ENCODE measurements at places on chromosomes 5 and 9.
A peak's percentile ranks its signal among the peaks of the same experiment; 100 is the strongest.

GRCh38 chr9:16062542-16063240 is 509.8 kb downstream of the CCDC171 start:
- DNase-seq: peak; percentile 47

DNA sequence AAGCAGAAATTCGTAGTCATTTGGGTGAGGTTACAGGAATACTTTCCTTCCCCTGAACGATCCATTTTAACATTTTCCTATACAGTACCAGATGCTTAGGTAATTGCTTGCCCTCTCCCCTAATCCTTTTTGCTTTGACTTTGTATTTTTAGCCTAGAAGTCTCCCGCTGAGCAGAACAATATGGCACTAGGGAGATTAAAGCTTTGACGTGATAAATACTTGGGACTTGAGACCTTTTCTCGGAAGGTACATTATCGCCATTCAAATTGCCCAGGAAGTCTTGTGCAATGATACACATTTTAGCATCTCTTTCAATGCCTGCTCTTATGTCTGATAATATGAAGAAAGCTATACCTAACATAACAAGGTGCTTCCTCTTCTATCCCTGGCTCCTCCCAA is 22.9 kb upstream of the SPATA31C2 start:
- no peak for DNase-seq

DNA sequence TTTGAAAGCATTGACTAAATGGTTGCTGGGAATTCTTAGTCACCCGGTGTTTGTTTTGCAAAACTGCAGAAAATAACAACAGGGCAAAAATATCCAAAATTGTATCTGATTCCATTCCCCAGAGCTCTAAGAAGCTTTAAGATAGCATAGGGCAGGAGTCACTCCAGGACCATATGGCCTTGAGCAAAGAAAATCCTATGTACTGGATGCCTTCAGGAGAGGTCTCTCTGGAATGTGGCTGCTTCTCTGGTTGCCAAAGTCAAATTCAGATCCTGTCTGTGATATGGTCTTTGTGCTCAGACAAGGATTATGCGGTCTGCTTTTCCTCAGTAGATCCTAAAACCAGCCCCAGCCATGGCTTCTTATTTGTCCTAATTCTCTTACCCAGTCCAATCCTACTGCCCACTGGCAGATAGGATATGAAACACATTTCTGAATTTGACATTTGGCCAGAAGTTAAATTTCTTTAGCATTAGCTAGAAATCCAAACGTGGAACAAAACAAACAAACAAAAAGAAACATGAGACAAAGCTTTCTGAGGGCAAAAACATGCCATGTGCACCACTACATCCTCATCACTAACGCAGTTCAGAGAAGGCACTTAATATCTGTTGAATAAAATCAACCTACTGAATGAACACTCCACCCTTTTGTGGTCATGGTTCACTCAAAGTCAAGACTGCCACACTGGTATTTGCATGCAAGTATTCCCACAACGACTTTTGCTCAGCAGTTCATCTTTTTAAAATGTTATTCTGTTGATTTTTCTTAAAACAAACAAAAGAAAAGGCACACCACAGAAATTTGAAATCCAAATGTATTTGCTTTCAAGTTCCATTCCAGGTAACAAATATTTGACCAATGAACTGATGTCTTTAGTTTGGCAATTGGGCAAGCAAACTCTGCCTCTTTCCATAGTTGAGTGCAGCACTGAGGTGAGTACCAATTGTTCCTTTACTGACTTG is 165.7 kb downstream of the TRPM6 start:
- no peak for DNase-seq

- DNase-seq: no peak
Observed at GRCh38 chr5:1001406-1002270, 7.0 kb upstream of the NKD2 start.

GRCh38 chr9:70477907-70478480 is 63.5 kb upstream of the KLF9 start:
- no peak for DNase-seq

GRCh38 chr5:90807496-90807895 is 248.9 kb downstream of the ADGRV1 start:
- no peak for DNase-seq

DNA sequence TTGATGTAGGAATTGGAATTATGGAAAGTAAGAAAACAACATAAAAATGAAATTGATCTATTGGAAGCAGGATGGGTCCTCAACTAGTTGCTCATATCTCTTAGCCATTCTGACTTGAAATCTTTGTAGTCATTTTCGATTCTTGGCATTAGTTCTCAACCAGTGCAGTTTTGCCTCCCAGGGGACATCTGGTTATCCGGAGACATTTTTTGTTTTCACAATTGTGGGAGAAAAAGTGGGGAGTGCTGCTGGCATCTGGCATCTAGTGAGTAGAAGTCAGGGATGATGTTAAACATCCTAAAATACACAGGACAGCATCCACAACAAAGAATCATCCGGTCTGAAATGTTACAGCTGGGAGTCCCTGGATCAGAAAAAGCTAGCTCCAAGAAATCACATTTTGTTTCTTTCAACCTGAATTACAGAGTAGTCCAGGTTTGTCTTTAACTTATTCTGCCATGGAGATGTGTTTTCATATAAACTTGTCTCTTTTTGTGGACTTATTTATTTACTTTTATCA is 74.9 kb downstream of the FBXL7 start:
- peak; percentile 18 for DNase-seq

- no peak for DNase-seq
Observed at GRCh38 chr9:69571032-69571431, 101.1 kb downstream of the APBA1 start.

DNA sequence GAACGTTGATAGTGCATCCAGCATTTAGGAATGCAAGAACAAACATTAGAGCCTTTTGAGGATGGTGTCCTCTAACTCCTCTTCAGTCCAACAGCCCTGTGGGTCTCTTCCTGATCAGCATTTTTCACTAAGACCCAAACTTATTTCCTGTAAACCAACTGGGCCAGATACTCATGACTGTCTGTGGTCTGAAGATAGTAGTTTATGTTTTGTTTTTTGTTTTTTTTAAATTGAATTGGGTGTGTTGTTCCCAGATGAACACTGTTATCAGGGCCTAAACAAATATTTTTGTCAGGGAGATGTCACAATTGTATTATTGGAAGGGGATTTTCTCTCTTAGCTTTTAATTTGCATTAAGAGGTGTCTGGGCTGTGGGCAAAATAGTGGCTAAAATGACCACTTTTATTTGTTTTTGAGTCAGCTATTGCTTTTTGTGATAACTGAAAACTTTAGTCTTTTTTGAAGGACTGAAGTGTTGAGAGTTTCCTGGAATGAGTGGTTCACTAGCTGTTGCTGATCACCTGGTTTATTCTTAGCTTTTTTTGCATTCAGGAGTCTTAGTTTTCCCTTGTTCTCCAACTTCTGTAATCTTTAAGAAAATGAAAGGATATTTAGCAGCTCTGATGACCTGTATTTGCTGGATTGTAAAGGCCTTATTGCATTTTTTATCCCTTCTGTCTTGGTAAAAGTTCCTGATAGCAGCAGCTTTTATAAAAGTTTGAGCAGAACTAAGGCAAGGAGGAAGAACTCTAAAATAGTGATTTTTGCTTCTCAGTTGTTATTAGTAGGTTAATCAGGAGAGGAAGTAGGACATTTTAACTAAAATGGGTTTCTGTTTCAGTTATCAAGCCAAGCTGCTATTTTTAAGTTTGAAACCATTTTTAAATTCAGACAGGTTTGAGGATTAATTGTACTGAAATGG is 5.5 kb downstream of the MAN2A1 start:
- no peak for DNase-seq

DNA sequence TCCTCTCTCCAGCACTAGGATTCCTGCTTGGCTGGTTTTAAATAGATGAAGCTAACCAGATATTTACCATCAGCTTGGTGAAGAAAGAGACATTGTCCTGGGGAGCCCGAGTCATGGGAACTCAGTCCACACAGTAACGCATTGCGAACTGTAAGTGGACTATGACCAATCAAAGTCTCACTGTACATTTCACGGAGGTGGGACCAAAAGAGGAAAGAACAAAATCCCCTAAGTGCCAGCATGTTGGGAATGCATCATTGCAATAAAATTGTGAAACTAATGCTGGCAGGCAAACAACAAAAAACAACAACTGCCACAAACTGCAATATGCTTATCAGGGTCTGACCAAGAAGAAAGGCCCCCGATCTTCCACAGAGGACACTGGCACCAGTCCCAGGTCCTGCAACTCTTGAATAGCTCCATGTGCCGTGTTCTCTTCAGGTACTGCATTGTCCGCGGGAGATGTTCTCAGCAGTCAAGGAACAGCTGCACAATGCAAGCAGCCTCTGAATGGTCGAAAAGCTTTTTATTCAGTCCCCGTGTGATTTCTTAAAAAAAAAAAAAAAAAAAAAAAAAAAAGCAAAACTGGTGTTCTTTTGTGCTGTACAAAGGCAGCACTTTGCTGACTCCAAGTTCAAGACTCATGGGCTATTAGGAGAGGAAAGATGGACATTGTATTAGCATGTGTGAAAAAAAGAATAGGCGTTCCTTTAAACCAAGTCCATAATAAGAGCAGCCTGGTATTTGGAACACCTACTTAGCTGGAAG is 38.1 kb downstream of the SEMA6A start:
- no peak for DNase-seq

DNA sequence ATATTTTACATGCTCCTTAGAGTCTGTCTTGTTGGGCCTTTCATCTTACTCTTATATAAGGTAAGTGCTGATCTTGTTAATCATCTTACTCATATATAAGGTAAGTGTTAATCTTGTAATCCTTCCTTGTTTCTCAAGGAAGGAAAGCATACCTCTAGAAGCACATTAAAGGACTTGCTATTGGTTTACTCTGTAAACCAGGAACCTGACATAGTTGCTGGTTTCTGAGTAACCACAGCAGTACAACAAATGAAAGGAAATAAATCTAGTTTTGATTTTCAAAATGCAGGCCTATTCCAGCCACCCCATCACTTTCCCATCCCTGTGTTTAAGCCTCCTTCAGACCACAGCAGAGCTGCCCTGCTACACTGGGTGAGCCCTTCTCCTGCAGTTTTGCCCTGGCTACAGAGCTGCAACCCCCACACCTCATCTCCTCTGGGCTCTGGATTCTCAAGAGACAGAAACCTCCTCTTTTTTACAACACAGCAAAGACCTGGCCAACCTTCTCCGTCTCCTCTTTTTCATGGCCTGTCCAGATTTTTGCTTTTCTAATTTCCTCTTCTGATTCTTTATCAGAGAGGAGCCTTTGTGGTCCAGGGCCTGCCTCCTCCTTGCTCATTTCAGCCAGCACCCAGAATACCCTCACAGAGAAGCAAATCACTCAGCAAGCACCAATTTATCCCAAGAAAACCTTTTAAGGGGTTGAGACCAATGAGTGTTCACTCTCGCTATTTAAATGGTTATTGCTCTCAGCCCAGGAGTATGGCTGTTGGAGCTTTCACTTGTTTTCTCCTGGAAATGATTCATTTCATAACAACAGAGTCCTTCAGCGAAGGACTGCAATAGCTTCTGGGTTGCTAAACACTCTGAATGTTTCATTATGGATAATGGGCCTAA is 103.2 kb downstream of the FSTL4 start:
- DNase-seq: no peak

DNA sequence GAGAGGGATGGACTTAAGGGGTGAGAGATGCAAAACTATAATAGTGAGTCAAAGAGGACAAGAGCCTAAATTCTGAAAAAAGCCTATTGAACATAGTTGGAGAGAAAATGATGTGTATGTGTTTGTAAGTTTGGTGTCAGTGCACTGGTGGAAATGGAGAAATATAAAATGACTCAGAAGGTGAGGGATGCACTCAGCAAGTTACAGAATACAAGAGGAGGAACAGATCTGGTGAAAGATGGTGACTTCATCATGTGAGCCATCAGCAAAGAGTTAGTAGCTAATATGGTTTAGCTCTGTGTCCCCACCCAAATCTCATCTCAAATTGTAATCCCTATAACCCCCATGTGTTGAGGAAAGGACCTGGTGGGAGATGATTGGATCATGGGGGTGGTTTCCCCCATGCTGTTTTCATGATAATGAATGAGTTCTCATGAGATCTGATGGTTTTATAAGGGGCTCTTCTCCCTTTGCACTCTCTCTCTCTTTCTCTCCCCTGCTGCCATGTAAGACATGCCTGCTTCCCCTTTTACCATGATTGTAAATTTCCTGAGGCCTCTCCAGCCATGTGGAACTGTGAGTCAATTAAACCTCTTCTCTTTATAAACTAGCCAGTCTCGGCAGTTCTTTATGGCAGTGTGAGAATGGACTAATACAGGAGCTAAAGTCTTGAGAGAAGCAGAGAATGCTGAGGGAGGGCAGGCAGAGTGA is 30.4 kb upstream of the FYB1 start:
- DNase-seq: no peak

DNA sequence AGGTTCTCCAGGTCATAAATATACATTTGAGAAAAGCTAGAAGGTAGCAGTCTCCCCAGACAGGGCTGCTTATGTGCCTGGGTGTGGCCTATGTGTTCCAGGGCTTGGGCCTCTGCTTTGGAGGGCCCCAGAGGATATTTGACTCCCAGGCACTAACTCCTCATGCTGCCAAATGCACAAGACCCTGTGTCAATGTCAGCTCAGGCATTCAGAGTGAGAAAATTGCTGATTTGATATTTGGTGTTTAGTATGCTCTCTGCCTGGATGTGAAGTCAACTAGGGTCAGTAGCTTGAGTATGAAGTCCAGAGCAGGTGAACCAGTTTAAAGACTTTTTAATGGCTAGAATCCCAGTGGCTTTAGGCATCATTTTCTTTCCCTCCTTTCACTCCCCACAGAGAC is 57.5 kb upstream of the IL7R start:
- DNase-seq: no peak

- DNase-seq: no peak
Observed at GRCh38 chr9:24095246-24095645, 269.2 kb upstream of the ELAVL2 start.

- DNase-seq: no peak
Observed at GRCh38 chr5:150593996-150594395, 46.5 kb upstream of the SYNPO start.

DNA sequence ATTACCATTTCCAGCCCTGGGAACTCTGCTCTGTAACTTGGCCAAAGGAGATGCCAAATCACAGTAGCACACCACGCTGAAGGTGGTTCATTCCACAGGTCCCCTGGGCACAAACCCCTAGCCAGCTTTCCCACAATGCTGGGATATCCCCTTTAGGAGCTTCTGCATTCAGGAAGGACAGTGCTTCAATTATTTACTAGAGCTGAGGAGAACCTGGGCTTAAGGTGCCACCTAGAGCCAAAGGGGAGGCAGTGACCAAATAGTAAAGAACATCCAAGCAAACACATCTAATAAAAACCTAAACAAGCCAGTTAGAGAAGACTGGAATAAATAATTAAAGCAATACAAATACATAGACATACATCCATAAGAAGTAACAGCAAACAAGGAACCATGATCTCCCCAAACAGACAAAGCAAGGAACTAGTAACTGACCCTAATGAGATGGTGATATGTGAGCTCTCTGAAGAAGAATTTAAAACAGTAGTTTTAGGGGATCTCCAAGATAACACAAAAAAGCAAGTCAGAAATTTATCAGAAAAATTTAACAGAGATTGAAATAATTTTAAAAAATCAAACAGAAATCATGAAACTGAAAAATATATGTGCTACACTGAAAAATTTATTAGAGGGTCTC is 14.6 kb downstream of the KIF4B start:
- DNase-seq: no peak
